Ascending aorta (tissue), 2 donors: ENCODE measurements at places on chromosomes 16 and 17. TPM values are rescaled to one million over a fixed set of nuclear protein-coding genes. Genes with fewer than 3 reads are reported as not detected.

The DNAH9 gene
- total RNA-seq = not detected

DNA sequence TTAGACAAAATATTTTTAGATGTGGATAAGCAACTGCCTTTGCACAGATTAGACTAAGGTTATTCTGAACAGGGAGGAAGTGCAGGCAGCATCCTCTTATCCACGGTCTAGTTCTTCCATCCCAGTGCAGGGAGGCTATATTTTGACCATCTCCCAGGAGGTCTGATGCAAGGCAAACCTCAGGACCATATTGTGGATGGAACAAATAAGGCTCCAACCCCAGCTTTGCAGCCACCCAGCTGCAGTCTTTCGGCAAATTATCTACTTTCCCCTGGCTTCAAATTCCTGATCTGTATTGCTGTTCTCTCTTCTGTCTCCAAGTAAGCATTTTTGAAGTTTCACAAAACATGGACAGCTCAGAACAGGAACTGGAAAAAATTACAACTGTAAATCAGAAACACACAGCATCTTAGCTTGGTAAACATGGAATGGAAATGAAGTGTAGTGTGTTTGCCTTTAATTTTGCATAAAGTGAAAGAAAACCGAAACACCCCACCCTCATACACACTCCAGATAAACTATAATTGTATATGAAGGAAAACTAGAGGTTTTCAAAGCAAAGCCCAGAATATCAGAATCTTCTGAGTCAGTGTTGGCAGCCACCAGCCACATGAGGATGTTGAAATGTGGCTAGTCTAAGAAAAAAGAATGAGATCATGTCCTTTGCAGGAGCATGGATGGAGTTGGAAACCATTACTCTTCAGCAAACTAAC, 33.5 kb upstream of the MON1B start:
- DNase-seq = no peak

DNA sequence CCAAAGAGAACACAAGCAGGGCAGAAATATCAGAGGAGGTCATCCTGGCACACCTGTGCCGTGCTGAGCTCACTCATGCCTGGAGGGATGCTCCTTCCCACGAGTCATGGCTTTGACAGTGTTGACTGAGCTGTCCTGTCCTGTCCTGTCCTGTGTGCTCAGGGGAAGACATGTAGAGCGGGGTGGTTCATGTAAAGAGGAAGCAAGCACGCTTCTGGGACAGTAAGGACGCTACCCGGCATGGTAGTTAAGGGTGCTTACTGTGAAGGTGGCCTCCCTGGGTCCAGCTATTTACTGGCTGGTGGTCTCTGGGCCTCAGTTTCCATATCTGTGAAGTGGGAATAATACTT, 398 bp downstream of the LGALS9 start:
- no peak for DNase-seq

The ZFHX3 gene
- 34.8 TPM for total RNA-seq

The CLDN6 gene
- total RNA-seq = not detected

GRCh38 chr16:31038993-31039392, 5.6 kb downstream of the STX4 start:
- no peak for DNase-seq

The TPSD1 gene
- 20.8 TPM for total RNA-seq

The KCNJ2 gene
- total RNA-seq = 7.5 TPM

DNA sequence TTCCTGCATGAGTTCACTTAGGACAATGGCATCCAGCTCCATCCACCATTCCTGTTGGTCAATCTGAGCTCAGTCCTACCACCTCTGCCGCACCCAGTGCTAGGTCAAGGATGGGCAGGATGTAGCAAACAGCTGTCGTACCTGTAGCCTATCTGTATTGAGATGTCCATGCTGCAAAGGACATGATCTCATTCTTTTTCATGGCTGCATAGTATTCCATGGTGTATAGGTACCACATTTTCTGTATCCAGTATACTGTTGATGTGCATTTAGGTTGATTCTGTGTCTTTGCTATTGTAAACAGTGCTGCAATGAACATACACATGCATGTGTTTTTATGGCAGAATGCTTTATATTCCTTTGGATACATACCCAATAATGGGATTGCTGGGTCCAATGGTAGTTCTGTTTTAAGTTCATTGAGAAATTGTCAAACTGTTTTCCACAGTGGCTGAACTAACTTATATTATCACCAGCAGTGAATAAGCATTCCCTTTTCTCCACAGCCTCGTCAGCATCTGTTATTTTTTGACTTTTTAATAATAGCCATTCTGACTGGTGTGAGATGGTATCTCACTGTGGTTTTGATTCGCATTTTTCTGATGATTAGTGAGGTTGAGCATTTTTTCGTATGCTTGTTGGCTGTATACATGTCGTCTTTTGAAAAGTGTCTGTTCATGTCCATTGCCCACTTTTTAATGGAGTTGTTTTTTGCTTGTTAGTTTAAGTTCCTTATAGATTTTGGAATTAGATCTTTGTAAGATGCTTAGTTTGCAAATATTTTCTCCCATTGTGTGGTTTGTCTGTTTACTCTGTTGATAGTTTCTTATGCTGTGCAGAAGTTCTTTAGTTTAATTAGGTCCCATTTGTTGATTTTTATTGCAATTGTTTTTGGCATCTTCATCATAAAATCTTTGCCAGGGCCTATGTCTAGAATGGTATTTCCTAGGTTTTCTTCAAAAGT, 7.2 kb upstream of the MRTFB start:
- DNase-seq = no peak

The TP53TG3D gene
- total RNA-seq = not detected

DNA sequence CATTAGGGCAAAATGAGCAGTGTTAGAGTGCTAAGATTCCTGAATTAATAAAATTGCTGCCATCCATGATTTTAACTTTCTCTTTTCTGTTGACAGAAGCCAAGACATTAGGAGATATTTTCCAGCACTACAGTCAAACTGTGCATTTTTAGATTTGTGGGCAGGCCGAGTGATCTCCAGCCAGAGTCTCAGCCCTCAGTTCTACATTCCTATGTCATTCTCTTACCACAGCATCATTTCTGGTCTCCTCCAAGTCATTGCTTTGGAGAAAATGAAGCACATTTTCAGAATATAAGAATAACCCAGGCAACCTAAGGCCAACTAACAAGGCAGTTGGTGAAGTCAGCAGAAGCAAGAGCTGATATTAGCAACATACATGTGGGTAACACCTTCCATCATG, 74.6 kb upstream of the NUDT7 start:
- DNase-seq = no peak

DNA sequence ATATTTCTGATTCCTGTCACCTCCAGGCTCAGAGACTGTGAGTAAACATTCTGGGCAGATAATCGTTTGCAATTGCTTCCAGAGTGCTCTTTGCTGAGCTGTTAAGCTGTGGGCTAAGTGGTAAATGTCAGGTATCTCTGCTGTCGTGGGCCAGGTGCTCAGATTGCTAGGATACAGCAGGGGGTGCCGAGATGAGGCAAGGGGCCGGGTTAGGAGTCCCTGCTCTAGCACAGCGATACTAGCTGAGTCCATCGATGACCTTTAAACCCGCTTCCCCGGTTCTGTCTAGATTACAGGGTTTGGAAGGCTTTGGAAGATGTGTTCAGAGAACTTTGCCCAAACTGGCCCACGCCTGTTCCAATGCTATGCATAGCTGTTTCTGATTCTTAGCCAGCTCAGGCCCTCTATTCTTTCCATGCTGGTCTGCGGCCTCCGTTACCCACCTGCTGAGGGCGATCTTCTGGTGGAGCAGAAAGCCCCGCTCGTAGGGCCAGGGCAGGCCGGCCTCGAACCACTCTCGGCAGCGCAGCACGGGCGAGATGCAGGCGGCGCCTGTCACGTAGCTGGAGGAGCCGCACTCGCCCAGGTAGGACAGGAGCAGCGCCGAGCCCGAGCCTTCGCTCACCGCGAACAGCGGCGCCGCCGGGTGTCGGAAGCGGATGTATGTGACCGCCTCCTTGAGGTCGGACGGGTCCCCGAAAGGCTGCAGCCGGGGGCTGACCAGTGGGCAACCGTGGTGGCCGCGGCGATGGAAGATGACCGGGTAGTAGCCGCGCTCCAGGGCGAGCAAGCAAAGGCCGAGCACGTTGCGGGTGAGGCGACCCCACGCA, 979 bp downstream of the ABHD15 start:
- no peak for DNase-seq

The GDPD3 gene
- 0.53 TPM for total RNA-seq

GRCh38 chr16:817001-817906, 16.7 kb upstream of the GNG13 start:
- DNase-seq = no peak

The PPM1E gene
- 0.11 TPM for total RNA-seq

DNA sequence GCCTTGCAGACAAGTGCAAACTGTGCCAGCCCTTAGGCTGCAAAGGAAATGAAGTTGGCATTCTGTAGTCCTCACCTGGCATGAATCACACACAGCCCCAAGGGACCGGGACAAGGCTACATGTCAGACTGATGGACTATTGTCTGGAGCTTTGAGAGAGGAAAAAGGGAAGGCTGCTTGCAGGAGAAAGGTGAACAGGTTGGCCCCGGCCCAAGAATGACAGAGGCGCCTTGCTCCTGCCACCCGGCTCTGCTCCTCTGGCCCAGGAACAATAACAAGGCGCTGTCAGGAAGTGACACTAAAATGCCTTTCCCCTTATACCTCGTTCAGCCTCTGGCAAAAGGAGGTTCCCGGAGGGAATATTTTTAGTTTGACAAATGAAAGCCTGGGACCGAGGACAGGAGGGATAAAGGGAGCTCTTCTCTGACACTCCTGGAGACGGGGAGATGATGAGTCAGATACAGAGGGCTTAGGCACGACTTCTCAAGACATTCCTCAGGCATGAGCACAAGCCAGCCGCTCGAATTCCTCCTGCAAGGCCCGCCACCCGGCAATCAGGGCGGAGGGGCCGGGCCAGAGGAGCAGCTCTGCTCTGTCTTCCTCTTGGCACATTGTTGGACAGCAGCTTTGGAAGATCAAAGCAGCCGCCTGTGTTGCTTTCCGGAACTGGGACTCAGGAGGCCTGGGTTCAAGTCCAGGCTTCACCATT, 105.8 kb downstream of the NOG start:
- DNase-seq = no peak

GRCh38 chr17:47298712-47299111, 25.0 kb upstream of the EFCAB13 start:
- DNase-seq = no peak

GRCh38 chr17:17408236-17408794, 68.5 kb upstream of the MED9 start:
- no peak for DNase-seq

- DNase-seq = peak; percentile 50
Measured at GRCh38 chr16:3787924-3788661, 70.8 kb upstream of the TRAP1 start.

The MTSS2 gene
- 98.6 TPM for total RNA-seq
